ENCODE measurements at places on chromosomes 16 and 17.

- DNase-seq = no peak
Observed at GRCh38 chr16:80440667-80441066, 100.1 kb upstream of the DYNLRB2 start.

- no peak for DNase-seq
Observed at GRCh38 chr16:48282636-48283263, 35.4 kb upstream of the ABCC11 start.

DNA sequence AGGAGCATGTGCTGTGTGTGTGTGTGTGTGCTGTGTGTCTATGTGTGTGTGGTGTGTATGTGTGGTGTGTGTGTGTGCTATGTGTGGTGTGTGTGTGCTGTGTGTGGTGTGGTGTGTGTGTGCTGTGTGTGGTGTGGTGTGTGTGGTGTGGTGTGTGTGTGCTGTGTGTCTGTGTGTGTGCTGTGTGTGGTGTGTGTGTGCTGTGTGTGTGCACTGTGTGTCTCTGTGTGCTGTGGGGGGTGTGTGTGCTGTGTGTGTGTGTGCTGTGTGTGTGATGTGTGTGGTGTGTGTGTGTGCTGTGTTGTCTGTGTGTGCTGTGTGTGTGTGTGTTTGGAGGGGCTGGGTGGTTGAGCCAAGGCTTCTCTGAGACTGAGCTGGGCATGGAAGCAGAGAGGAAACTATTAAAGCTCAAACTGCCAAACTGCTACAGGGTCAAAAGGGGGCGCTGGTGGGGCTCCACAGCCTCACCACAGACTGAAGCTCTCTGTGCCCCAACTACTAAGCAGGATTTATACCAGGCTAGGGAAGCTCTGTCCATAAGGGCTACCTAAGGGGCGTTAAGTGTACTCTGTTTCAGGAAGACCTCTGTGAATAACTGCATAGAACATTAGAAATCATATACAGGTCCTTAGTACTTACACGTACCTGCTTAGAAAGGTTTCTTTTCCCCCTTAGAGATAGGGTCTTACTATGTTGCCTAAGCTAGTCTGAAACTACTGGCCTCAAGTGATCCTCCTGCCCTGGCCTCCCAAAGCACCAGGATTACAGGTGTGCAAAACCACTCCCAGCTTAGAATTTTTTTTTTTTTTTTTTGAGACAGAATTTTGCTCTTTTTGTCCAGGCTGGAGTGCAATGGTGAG is 27.8 kb upstream of the GHDC start:
- DNase-seq = peak; percentile 55

DNA sequence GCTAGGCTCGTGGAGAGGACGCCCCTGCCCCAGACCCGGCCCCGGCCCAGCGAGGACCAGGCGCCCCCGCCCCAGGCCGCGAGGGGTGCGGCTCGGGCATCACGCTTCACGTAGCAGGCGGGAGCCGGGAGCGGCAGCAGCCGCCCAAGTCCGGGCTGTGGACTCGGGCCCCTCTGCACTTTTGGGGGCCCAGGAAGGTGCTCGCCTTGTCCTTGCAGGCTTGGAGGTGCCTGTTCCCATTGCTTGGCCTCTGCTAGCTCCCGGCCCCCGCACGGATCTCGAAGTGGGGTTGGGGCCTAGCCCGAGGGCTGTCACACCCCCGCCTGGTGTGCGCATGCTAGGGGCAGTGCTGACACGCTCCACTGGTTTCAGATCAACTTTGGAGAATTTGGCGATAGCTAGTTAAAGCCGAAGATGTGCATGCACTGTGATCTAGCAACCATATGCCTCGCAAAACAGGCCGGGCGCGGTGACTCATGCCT is 55.7 kb downstream of the WSB1 start:
- DNase-seq = no peak

GRCh38 chr17:74453665-74454196 is 12.7 kb upstream of the CD300A start:
- peak; percentile 97 for DNase-seq

DNA sequence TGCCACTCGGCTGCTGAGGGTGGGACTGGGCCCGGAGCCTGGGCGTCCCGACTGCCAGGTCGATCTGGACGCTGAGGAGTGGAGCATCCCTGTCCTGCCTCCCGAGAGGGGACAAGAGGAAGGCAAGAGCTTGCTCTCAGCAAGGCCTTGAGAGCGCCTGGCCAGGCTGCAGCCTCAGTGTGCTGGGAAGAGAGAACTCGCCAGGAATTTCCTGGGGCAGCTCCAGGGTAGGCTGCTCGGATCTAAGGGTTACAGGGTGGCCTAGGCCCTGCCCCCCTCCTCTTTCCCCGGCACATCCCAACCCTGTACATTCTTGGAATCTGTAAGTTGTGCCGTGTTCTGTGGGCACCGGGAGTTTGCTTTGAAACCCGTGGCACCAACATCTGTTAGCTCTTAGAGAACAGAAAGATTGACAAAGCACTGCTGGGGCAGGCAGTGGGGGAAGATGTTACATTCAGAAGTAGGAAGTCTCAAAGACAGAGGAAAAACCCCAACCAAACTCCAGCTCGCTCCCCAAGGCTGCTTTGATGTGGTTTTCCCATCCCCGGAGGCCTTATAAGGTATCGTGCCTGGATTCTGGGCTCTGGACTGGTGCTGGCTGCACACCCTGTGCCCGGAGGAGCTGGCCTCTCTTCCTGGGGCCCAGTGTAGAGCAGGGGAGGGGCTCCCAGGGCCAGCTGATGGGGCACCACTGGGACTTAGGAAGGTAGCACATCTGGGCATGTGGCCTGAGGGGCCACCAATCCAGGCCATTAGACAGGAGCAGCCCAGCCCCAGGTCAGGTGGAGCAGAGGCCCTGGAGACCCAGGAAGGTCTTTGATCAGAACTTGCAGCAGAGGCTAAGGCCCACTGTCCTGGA is 55.2 kb downstream of the NKD1 start:
- peak; percentile 79 for DNase-seq

- DNase-seq = no peak
Observed at GRCh38 chr16:84005391-84005790, 37.2 kb downstream of the SLC38A8 start.

Data from AG08395 (cell line).